ENCODE measurements at places on chromosomes 1 and 21. TPM values are rescaled to one million over a fixed set of nuclear protein-coding genes. Genes with fewer than 3 reads are reported as not detected.

UBXN10 gene
- 23.7 TPM for total RNA-seq

EPHB2 gene
- total RNA-seq, result 7.7 TPM

DNAJC11 gene
- 52.7 TPM for total RNA-seq

TACSTD2 gene
- total RNA-seq, result 0.93 TPM

DNA sequence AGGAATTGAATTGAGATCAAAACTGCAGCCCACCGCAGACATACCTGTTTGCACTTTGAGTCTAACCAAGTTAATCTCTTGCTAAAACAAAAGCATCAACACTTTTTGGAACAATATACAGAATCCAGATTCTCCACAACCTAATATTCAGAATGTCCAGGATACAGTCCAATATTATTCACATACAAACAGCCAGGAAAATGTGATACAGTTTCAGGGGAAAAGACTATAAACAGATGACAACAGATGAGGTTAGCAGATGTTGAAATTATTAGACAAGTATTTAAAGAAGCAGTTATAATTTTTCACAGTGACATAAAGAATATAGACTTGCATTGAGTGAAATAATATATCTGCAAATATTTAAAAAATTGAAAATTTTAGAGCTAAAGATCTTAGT lies 678.1 kb upstream of the CXADR start:
- H3K4me1 ChIP-seq, result no peaks in the 10 kb centered on the region
- H3K27me3 ChIP-seq, result no peaks in the 10 kb centered on the region
- no peak overlapping the region for H3K27ac ChIP-seq
- DNase-seq, result no peak
- H3K36me3 ChIP-seq, result no peaks in the 10 kb centered on the region
- H3K4me3 ChIP-seq, result no peak overlapping the region

GRCh38 chr1:225426395-225427234 lies 1.2 kb downstream of the LBR start:
- peak overlapping the region; percentile 95 for H3K27ac ChIP-seq
- H3K4me1 ChIP-seq, result peaks cover 8% of the 10 kb centered on the region
- no peaks in the 10 kb centered on the region for H3K36me3 ChIP-seq

GRCh38 chr21:22889445-22889844 lies 1891.2 kb downstream of the NCAM2 start:
- DNase-seq, result no peak
- no peaks in the 10 kb centered on the region for H3K27me3 ChIP-seq
- no peaks in the 10 kb centered on the region for H3K36me3 ChIP-seq
- no peaks in the 10 kb centered on the region for H3K4me1 ChIP-seq

GRCh38 chr1:205061227-205061626 lies 18.2 kb downstream of the CNTN2 start:
- H3K4me1 ChIP-seq, result no peaks in the 10 kb centered on the region
- H3K27ac ChIP-seq, result no peak overlapping the region
- H3K27me3 ChIP-seq, result no peaks in the 10 kb centered on the region
- H3K4me3 ChIP-seq, result no peak overlapping the region
- no peak for DNase-seq

DNA sequence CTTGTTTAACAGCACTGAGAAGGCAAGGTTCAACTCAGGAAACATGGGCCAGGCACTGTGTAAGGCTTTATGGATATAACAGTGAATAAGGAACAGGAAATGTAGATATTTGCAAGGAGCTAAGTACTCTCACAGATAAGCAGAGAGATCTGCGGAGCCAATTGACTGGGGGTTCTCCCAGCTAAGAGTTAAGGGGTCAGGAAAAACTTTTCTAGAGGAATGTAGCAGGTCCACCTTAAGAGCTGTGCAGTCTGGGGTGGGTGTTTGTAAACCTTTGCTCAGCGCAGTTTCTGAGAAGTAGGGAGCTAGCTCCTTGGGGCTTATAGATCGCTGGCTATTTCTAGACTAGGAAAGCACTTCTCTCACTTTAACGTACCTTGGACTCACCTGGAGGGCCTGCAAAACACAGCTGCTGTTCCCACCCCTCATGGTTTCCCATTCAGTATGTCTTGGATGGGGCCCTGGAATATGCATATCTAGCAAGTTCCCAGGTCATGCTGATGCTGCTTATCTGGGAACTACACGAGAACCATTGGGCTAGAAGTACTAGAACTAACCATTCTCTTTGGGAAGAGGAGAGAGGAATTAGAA lies 51.7 kb downstream of the TLCD4 start:
- H3K27ac ChIP-seq, result no peak overlapping the region
- no peaks in the 10 kb centered on the region for H3K27me3 ChIP-seq
- no peak for DNase-seq
- no peaks in the 10 kb centered on the region for H3K36me3 ChIP-seq

GRCh38 chr1:61362351-61362750 lies 280.0 kb downstream of the NFIA start:
- H3K4me1 ChIP-seq, result peaks cover 4% of the 10 kb centered on the region
- H3K27me3 ChIP-seq, result no peaks in the 10 kb centered on the region
- DNase-seq, result no peak
- no peaks in the 10 kb centered on the region for H3K36me3 ChIP-seq
